Esophagus squamous epithelium (tissue), 5 donors: ENCODE measurements at places on chromosomes 13 and 19.

- DNase-seq, result no peak
Observed at GRCh38 chr13:43994999-43995859, 115.5 kb downstream of the LACC1 start.

GRCh38 chr13:43848001-43848649 lies 31.4 kb downstream of the CCDC122 start:
- no peak for DNase-seq

DNA sequence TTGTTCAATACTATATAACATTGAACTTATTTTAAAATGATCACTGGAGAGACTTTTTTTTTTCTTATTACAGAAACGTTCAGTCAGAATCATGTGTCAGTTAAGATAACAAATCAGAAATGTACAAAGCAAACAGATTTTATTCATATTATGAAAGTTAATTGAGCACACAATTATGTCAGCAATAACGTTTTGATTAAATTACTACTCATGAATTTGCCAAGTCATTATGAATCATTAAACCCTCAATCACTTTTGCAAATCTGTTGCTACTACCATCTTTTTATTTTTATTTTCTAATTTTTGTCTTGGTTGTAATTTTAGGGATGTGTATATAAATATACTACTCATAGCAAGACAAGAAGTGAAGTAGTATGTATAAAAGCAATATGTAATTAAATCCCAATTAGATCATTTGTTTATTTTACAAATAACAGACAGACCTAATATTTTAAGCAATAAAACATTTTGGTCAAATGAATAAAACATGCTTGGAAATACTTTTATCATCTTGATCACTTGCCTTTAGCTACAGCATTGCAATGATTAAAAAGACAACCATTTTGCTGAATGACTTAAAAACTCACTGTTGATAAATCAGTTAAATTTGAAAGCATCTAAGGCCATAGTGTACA lies 893.4 kb upstream of the MIR17HG start:
- DNase-seq, result no peak

DNA sequence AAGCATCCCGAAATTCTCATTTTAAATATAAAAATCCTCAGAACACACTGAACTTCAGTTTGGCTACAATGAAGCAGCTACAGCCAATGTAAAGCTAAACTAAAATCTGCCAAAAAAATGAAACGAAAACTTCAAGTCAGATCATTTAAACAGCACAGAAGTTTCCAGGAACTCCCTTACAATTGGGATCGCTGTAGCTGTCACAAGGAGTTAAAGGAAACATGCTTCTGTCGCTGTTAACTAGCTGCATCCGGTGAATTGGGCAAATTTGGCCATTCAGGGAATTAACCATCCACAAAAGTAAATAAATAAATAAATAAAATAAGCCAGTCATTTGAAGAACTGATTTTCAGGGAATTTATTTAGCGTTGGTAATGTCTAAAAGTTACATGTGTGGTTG lies 77.0 kb upstream of the PEG3 start:
- no peak for DNase-seq

DNA sequence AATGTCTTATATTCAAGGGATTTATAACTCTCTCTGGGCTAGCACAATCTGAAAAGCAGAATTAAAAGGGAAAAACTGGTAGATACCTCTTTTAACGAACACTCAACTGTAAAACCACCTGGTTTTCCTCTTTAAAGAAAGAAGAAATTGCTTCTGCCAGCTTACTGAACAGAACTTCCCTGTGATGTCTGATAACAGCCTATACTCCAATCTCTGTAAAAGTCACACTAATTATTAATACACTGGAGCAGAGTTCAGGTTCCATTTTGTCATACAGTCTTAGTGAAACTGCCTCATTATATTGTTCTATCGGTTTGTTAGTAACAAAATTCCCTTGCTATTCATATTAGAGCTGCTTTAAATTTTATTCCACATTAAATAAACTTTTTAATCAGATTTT lies 251.0 kb upstream of the STARD13 start:
- DNase-seq, result no peak

- no peak for DNase-seq
Observed at GRCh38 chr19:31072451-31072850, 276.8 kb downstream of the TSHZ3 start.

DNA sequence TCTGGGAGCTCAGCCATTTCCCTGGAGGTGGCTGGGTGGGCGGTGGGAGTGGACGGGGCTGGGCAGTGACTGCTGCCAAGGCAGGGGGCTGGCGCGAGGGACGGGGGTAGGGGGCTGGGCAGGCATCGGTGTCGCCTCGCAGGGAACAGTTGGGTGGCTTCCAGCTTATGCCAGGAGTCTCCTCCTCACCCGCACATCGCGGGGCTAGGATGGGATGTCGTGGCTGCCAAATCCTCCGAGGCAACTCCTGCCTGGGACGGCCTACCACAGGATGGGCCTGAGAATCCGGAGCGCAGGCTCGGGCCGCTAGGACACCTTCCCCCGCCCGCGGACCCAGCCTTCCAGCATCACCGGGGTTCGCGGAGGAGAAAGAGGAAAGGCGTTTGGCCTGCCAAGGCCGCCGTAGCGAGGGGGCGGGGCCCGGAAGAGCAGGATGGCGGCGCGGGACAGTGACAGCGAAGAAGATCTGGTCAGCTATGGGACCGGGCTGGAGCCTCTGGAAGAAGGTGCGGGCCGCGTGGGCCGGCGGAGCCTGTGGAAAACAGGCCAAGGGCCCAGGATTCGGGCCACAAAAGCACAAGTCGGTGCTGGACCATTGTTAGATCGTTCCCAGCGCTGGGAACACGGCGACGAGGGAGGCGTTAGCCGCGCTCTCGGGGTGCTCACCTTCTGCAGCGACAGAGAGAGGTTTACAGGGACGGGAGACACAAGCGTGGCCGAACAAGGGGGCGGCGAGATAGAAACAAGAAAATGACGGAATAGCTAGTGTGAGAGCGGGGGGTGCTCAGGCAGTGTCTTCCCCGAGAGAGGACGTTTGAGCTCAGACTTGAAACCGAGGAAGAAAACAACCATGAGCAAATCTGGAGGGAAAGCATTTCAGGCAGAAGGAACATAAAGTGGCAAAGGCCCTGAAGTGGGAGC lies at the start of gene GPATCH1:
TSS of gene GPATCH1 (plus strand) at position 421 of the 921 bp plus-strand sequence. CDS start at position 434, 13 bp downstream.
- peak; percentile 41 for DNase-seq

GRCh38 chr13:32206097-32206740 lies 108.9 kb downstream of the ZAR1L start:
- no peak for DNase-seq

DNA sequence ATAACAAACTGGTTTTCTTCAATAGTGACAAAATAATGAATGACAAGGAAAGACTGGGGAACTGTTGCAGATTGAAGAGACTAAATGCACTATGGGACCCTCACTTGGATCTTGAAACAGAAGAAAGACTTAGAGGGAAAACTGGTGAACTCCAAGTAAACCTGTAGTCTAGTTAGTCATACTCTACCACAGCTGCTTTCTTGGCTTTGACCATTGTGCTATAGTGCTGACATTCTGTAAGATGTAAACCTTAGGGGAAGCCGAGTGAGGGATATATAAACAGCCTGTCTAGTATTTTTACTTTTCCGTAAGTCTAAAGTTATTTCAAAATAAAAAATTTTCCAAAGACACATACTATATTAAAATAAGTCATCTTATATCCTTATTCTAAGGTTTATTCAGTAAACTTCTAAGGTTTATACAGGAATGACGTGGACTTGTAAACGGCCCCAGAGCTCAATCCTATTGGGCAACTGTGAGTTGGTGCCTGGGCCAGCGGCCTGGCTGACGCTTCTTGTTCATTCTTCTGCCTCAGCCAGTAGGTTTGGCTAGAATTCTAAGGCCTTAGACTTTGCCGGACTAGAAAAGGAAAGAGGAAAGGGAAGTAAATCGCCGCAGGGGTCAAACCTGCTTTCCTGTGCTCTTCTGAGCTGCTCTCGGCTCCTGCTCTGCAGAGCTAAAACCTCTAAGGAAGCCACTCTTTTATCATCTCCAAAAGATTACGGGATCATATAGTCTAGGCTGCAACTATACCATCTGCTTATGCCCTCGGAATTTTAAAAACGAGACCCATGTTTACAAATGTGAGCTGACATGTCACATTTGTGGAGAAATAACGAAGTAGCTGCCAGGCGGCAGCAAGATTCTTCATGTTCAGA lies 33.6 kb upstream of the UBE2L5 start:
- peak; percentile 5 for DNase-seq
